Glomerular endothelial cell (primary cell): ENCODE measurements at places on chromosomes 7 and 10. TPM values are rescaled to one million over a fixed set of nuclear protein-coding genes. Genes with fewer than 3 reads are reported as not detected.

Gene IRF5
- 0.73 TPM in 1 of 2 replicates, not detected in the other for total RNA-seq

Gene C10orf67
- total RNA-seq = not detected in 2 replicates

Gene SLC13A1
- total RNA-seq = not detected in 2 replicates

Gene LYZL1
- not detected in 2 replicates for total RNA-seq

Gene NPC1L1
- not detected in 2 replicates for total RNA-seq

Gene IDI2
- total RNA-seq = not detected in 2 replicates

Gene SPACDR
- 1.0 TPM in 1 of 2 replicates, not detected in the other for total RNA-seq

Gene SLC26A4
- total RNA-seq = 0.47 and 0.73 TPM in 2 replicates

Gene SMKR1
- 2.0 TPM in 1 of 2 replicates, not detected in the other for total RNA-seq

Gene MALRD1
- total RNA-seq = not detected in 2 replicates

Gene WDR91
- total RNA-seq = 3.6 and 9.1 TPM in 2 replicates

Gene AGMO
- total RNA-seq = not detected in 2 replicates

Gene NKX2-3
- not detected in 2 replicates for total RNA-seq

Gene MYO3A
- 0.05 TPM in 1 of 2 replicates, not detected in the other for total RNA-seq

Gene CTAGE6
- 0.39 and 0.88 TPM in 2 replicates for total RNA-seq

Gene CUBN
- total RNA-seq = 1.9 and 2.1 TPM in 2 replicates

Gene SLC39A12
- not detected in 2 replicates for total RNA-seq

Gene SLC18A2
- 0.10 TPM in 1 of 2 replicates, not detected in the other for total RNA-seq
